ENCODE measurements at places on chromosomes 3 and 15.

GRCh38 chr15:89460048-89460447, 36.3 kb downstream of the RHCG start:
- DNase-seq = no peak

- DNase-seq = no peak
Observed at GRCh38 chr15:85063522-85064079, 81.9 kb downstream of the PDE8A start.

- DNase-seq = no peak
Observed at GRCh38 chr3:165636684-165637015, 200.6 kb downstream of the BCHE start.

- DNase-seq = no peak
Observed at GRCh38 chr3:155070316-155070715, 9.8 kb upstream of the MME start.

DNA sequence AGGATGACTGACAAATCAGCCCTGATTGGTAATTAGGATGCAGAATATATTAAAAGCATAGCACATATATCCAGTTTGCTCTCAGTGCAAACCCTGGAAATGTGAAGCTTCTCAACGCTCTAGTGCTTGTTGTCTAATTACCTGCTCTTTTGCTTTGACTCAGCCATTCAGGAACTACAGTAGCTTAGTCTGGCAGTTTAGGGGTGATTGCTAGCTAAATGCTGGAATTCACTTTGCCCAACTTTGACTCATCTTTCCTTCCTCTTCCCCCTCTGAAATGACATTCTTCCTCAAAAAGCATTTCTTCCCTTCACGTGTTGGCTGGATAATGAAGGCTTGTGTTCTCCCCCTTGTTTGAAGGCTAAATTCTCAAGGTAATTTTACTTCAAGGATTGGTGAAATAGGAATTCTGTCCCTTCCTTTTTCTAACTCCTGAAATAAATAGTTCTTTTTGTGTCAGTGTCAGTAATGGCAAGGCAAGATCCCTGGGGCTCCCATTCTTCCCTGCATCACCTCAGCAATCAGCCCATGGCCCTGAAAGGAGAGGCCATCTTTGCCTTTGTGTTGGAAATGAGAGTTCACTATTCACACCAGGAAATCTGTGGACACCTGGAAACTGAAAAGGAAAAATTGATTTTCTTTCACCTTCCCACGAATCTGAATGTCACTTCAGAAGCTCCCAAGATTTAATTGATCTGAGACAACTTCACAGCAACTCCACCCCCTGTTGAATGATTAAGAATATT, 103.6 kb downstream of the ECT2 start:
- no peak for DNase-seq

DNA sequence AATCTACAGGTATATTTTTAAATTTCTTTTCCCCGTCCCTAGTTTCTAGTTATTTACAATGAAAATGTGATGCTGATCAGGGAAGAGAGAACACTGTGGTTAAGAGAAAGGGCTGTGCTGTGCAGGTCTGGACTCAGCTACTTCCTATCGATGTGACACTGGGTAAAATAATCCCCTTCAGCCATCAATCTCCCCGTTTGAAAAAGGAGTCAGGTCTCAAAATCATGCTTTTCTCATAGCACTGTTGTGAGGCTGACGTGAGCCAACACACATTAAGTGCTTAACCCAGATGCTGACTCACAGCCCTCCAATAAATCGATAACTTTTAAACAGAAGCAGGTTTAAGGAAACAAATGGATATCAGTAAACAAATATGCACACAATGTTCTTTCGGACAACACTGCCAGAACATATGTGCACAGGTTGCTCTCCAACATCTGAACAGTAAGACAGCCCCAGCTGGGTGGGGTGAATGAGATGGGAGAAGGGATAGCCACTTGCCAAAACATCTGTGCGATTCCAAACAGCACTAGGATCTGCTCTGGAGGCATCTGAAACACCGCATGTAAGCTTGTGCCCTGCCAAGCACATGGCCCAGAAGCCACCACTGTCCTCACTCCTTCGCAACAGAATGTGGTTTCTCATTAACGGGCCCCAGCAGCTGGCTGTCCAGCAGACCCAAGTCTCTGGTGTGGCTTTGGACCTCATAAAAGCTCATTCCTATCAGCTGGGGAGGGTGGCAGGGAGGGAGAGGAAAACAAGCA, 143.2 kb upstream of the PRICKLE2 start:
- DNase-seq = no peak
